LNCaP clone FGC (cell line): ENCODE measurements at places on chromosomes 5 and 9.

GRCh38 chr5:52809884-52810283 is 22.2 kb downstream of the ITGA1 start:
- DNase-seq: no peak

DNA sequence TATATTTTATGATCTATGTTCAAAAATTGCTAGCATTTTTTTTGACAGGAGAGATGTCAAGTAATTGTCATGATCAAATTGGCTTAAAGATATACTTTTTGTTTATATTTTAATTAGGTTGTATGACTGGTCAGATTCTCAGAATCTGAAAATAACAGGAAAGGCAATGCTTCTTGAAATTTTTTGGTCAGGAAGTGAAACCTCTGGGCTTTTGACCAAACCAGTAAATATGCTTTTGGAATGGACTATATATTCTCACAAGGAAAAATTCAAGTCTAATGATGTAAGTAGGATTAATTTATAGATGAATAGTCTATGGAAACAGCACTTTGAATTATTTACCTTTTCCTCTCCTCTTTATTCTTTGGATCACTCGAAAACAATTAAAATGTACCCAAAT is 52.3 kb downstream of the SLF1 start:
- DNase-seq: no peak

DNA sequence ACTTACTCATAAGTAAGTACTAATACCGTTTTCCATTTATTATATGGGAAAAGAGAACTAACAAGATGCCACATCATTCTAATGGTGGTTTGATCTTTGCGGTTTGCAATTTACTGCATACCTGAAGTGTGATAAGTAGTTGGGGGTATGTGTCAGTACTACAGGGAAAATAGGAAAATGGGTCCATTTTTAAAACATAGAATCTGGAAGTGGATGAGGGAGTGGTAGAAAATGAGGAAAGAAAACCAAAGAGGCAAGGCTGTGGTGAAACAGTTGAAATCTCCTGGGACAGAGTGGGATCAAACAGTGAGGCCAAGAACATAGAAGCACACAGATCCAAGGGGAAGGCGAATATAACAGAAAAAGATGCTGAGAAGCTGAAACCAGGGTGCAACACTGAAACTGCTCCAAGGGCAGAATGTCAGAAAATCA is 6.7 kb downstream of the ADAMTSL1 start:
- no peak for DNase-seq

- DNase-seq: no peak
Measured at GRCh38 chr5:80230269-80230992, 25.4 kb downstream of the SERINC5 start.

DNA sequence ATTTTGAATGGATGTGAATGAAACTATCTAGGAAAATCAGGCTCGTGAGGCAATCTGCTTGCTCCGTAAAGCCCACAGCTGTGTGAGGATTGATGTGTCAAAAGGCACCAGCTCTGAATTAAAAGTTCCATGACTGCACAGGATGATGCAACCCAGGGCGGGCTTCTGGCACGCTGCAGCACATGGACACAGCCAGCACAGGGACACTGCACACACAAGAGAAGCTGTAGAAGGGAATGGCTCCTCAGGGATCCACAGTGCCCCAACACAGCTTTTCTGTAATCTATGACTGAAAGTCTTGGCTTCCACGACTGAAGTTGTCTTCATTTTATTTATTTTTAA is 151.0 kb downstream of the GCNT1 start:
- DNase-seq: no peak

DNA sequence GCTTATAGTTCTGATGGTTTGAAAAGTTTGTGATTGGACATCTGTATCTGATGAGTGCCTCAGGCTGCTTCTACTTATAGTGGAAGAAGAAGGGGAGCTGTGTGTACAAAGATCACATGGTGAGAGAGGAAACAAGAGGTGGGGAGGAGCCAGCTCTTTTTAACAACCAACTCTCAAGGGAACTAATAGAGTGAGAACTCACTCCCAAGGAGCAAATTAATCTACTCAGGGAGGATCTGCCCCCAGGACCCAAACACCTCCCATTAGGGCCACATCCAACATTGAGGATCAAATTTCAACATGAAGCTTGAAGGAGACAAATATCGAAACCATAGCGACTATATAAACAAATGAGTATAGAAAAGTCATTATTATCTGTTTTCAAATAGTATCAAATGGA is 64.7 kb upstream of the PRLR start:
- DNase-seq: no peak

GRCh38 chr5:180021900-180022299 is 49.7 kb downstream of the RNF130 start:
- DNase-seq: no peak

DNA sequence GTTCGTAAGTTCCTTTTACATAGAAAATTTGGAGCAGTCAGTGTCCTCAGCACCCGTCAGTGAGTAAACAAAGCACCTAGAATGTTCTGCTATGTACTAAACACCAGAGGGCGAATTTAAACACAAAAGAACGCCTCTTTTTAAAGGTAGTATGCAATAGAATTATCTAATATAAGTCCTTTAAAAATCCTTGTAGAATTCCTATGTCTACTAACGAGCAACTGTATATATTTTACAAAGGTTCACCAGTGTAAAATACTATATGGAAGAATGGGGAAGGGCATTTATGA is 499 bp upstream of the TMEM232 start:
- DNase-seq: peak; percentile 28

DNA sequence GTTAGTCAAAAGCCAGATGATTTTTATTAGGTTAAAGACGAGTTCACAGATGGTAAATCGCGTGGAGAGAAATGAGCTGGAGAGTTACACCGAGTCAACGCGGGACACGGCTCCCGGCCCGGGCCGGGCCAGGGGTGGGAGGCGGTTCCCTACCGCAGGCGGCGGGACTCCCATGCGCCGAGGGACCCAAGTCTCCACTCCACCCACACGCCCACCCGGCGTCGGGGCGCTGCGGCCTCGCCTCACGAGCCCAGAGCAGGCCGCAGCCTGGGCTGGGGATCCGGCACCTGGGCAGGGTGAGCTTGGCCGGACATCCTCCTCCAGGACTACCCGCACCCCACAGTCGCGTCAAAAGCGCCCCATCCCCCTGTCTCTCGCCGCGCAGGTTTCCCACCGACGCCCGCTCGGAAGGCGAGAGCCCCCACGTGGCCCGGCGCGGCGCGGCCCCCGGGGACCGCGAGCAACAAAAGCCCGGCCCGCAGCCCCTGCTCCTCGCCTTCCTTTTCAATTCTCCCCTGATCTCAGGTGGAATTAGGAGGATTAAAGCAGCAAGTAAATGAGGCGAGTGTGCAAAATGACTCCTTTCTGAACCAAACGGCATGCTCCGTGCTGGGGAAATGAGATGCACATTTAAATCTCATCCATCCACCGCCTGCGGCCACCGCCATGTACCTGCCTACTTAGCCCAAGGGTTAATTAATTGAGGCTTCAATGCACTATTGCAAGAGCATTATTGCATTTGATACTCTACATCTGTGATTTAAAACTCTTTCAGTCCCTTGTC is 196.5 kb upstream of the TBCA start:
- DNase-seq: no peak

GRCh38 chr5:82922086-82922734 is 155.0 kb downstream of the TMEM167A start:
- no peak for DNase-seq

DNA sequence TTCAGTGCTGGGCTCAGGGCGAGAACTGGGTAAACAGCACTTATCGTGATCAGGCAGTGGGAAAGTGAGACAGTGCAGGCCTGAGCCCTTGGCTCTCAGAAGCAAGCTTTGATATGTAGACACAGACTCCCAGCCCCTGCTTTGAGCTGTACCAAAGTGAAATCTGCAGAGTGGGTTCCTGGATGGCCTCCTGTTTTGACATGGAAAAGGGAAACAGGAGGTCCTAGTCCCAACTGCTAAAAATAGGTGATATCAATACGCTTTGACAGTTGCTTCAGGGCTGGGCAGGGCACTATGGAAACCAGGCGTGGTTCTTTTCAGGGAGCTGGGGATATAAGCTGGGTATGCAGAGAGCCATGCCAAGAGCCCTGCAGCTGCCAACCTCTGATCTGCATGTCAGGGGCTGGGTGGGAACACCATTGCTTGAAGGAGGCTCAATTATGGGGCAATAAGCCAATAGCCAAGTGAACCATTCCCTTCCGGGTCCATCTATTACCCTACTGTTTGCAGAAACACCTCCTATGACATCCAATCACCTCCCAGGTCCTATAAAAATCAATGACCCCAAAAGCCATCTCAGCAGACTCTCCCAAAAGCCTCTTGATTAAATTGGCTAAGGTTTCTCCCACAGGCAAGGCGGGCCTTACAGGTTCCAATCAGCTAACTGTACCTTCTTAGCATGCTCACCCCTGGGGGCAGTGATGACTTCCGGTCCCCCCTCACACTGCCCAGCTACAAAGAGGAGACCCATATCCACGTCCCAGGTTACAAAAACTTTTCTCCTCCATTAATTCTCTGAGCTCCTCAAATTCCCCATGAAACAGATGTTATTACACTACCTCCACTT is 45.8 kb downstream of the EPB41L4B start:
- no peak for DNase-seq

DNA sequence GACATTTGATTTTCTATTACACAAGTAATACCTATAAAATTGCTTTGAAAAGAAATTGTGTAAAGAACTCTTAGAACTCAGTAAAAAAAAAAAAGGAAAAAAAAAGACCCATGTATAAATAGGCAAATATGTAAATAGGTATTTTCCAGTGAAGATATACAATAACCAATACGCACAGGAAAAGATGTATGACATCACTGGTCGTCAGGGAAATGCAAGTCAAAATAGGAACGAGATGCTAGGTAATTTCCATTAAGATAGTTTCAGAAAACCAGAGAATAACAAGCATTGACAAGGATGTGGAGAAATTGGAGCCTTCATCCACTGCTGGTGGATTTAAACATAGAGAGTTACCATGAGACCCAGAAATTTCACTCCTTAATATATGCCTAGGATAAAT is 708.8 kb downstream of the MTRR start:
- no peak for DNase-seq

GRCh38 chr5:143165049-143165880 is 238.2 kb downstream of the NR3C1 start:
- no peak for DNase-seq

GRCh38 chr9:13140843-13141592 is 138.5 kb downstream of the MPDZ start:
- DNase-seq: peak; percentile 98

GRCh38 chr5:68189171-68189570 is 26.4 kb upstream of the PIK3R1 start:
- no peak for DNase-seq

DNA sequence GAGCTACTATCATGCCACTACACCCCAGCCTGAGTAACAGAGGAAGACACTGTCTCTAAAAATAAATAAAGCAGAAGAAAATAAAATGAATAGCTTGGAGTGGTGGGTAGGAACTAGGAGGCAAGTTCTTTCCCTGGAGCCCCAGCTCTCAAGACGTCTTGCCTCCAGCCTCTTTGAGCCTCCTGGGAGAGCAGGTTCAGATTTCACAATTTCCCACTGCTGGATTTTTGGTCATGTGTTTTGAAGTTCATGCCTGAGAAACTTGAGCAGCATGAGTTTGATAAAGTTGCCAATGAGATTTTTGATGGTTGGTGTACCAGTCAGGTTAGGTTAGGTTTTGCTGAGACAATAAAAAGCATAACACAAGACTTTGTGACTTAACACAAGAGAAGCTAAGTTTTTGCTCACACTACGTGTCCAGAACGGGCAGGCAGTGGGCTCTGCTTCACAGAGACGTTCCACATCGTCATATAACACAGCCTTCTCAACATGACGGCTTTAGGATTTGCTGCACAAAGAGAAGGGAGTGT is 4.1 kb upstream of the CCDC69 start:
- DNase-seq: no peak

- no peak for DNase-seq
Measured at GRCh38 chr9:115138151-115138550, 20.2 kb upstream of the TNC start.

- DNase-seq: peak; percentile 49
Measured at GRCh38 chr9:23829580-23830475, 3.8 kb upstream of the ELAVL2 start.

DNA sequence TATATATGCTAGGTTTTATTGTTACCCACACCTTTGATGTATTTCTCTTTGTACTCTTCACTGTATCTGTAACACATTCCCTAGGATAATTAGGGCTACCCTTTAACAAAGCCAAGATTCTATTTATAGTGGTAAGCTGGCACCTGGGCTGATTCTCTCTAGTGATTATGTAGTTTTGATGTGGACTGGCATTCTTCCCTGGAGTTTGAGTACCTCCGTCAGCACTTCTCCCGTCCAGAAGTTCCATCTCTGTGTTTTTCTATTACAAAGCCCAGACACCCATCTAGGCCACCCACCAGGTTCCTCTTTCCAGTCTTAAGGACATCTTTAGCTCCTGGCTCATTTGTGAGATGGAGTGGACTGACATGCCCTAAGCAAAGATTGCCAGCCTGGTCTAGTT is 55.9 kb upstream of the CDKN2B start:
- no peak for DNase-seq

DNA sequence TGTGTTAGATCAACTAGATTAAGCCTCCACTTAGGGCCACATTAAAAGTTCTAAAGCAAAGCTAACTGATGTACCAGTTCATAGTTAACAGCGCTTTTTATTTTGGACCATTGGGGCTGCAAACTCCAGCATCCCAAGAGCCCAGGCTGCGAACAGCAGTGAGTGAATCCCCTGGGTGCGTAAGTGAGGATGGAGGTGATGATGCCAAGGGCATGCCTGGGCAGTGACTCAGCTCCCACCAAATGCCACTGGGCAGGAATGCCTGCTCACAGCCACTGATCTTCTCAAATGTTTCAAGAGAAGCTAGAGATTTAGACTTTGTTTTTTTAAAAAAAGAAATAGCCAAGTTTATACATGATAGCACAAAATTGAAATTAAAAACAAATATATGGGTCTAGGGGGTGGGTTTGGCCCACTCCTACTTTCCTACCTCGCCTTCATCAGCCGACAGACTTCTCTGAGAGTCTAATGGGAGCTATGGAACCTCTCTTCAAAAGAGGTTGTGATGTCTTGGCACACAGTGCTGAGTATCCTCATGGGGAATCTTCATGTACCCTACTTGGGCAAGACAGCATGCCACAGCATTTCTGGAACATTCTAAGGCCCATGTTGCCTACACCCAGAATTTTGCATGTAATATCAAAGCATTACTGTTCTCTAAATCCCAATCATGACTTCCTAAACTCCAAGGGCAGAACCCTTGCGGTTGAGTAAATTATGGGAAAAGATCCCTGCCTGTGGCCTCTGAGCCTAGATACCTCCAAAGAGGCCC is 398.1 kb downstream of the EBF1 start:
- no peak for DNase-seq

GRCh38 chr5:39158127-39158593 is 61.2 kb downstream of the FYB1 start:
- DNase-seq: no peak
